Fibroblast of villous mesenchyme (primary cell): ENCODE measurements at places on chromosomes 13 and 19. TPM values are rescaled to one million over a fixed set of nuclear protein-coding genes. Genes with fewer than 3 reads are reported as not detected.
A peak's percentile ranks its signal among the peaks of the same experiment; 100 is the strongest.

C13orf42 gene
- total RNA-seq: not detected in 2 replicates

GRCh38 chr13:110813646-110814624, 100.4 kb downstream of the ING1 start:
- no peak for DNase-seq

TMEM190 gene
- not detected in 2 replicates for total RNA-seq

KLF12 gene
- total RNA-seq: 12.6 and 13.0 TPM in 2 replicates

GRCh38 chr19:56637976-56638555, 4.9 kb upstream of the SMIM17 start:
- DNase-seq: peak; percentile 78

DNA sequence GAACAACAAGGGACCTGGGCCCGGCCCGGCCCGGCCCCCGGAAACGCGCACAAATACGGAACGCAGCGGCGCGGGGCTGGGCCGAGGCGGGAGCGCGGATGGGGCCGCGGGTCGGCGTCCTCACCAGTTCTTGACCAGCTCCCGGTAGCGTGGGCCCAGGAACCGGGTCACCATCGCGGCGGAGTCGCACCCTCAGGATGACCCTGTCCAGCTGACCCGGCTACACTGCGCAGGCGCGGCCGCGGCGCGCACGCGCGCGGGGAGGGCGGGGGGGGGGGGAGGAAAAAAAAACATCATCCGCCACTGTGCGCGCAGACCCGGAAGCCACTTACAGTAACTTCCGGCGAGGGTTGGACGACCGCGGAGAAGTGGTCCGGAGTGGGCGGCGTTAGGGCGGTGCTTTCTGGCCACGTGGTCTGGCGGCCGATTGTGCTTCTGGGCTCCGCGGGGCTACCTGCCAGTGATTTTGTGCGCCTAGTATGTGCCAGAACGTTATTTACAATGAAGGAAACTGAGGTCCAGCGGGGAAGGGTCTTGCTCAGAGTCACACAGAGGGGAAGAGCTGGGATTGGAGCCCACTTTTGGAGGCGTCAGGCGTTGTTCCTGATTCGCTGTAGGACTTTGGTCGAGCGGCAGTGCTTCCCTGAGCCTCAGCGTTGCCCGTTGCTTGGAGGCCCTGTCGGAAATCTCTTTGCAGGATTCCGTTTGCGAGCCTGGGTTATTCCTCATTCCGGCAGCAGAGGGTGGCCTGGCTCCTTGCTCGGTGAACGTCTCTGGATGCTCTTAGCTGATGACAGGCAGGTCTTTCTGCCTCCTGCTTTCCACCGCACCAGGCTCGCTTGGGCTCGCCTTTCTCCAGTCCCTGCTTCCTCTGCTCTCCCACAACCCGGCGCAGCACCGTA, at the start of gene UQCR11:
UQCR11 (minus strand) TSS at position 227 of the 902 bp plus-strand sequence; CDS start at position 174, 53 bp downstream.
- peak; percentile 97 for DNase-seq

ZNF626 gene
- 10.3 and 13.4 TPM in 2 replicates for total RNA-seq

GRCh38 chr13:46288570-46289259, 77.0 kb downstream of the LRRC63 start:
- DNase-seq: peak; percentile 49

DNA sequence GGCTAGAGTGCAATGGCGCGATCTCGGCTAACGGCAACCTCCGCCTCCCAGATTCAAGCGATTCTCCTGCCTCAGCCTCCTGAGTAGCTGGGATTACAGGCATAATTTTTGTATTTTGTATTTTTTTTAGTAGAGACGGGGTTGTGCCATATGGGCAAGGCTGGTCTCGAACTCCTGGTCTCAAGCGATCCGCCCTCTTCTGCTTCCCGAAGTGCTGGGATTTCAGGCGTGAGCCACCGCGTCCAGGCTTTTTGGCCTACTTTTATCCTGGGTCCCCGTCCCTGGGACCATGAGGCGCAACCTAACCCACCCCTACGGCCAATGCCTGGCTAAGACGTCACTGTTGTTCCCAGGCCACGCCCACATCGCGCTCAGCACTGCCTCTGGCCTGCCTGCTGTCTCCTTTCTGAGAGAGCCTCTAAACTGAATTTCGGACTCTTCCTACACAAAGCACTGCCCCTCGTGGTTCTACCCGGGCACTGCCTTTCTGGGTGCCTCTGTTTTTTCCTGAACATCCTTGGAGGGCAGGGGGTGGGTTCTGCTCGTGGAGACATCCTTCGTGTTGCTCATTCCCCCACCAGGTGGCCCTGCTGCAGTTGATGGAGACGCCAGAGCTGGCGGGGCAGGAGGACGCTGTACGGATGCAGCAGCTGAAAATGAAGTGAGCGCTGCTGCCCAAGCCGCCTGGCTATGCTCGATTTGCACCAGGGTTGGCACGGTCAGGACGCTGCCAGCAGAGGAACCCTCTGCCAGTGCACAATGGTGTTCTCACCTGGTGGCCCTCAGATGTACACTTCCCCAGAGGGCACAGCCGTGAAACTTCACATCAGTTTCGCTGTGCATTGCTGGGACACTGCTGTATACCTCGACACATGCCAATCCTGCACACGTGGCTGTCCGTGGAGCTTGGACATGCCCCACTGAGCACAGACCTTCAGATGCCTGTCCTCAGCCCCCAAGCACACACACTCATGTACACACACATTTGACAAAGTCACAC, 2.0 kb downstream of the REX1BD start:
- DNase-seq: peak; percentile 45

SIGLEC14 gene
- total RNA-seq: not detected in 2 replicates

DNA sequence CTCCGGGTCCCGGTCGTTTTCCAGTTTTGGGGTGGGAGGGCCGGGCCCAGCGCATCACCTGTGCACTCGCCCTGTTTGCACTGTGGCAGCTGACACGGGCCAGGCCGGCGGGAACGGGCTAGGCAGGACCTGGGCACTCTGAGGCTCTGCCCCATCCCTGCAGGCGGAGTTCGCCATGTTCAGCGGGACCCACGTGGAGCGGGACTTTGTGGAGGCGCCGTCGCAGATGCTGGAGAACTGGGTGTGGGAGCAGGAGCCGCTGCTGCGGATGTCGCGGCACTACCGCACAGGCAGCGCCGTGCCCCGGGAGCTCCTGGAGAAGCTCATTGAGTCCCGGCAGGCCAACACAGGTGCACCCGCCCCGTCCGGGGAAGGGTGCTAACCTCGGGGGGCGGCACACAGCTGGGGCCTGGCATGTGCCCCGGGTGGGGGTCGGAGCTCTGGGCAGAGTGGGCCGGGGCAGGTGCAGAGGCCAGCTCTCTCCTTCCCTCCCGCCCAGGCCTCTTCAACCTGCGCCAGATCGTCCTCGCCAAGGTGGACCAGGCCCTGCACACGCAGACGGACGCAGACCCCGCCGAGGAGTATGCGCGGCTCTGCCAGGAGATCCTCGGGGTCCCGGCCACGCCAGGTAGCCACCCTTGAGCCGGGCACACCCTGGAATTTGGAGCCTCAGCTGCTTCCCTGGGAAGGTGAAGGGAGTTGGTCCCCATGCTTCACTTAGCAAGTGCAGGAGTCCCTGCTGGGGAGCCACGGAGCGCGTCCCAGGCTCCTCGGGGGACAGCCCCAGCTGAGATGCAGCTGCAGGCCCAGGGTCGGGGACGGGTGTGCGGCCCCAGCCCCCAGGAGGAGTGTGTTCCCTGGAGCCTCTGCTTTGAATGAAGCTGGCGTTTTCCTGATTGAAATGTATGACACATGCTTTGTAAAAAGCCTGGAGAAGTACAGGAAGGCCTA, 9.3 kb upstream of the ZNF554 start:
- DNase-seq: no peak
